Stimulated activated CD8-positive, alpha-beta memory T cell treated with anti-CD3 and anti-CD28 coated beads, Interleukin-7, amount 100 ng/mL, for 4 hours (primary cell): ENCODE measurements at places on chromosomes 4 and X.

- no peak for DNase-seq
Measured at GRCh38 chr4:181272422-181272821, 970.8 kb upstream of the TENM3 start.

DNA sequence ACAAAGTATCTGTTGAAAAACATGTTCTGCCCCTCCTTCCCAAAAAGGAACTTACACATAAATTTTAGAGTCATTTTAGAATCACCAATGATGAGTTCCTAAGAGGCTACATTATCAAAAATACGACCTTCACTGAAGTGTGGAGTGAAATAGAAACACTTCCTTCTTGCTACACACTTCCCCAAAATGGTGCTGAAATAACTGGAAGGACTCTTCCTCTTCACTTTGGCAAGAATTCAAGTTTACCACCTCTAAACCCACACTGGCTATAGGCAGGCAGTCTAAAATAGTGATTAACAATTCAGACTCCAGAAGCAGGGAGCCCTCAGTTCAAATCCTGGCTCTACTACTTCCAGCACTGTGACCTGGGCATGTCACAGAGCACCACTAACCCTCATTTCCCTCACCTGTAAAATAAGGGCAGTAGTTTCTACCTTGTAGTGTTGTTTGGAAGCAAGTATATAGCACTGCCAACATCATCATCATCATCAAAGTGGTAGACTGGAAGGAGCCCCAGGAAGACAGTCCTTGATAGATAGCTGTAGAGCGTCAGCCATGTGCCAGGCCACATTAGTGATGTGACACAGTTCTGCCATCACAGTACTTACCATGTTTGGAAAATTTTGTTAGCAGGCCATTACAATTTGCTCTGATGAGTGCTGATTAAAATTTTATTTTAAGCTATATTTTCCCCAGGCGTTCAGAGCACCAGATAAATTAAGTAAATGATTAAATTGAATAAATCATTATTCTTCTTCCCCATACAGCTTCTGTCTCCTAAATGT, 103.3 kb downstream of the PARM1 start:
- DNase-seq, result no peak

GRCh38 chr4:83109480-83110222, 4.9 kb downstream of the PLAC8 start:
- peak; percentile 28 for DNase-seq

DNA sequence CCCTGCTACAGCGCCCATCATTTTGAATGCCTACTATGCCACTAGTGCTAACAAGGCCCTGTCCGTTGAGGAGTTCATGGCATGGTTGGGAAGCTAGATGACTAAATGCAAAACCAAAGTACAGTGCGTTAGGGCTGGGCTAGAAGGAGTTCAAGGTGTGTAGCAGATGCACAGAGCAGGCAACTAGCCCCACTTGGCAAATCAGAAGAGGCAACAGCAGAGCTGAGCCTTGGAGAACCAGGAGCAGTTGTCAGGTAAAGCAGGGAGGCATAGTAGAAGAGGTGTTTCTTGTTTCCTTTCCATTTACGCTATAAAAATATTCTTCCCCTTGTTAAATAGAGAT, 146.6 kb upstream of the CPEB2 start:
- DNase-seq, result no peak

- no peak for DNase-seq
Measured at GRCh38 chr4:22901631-22902030, 208.9 kb downstream of the GBA3 start.

DNA sequence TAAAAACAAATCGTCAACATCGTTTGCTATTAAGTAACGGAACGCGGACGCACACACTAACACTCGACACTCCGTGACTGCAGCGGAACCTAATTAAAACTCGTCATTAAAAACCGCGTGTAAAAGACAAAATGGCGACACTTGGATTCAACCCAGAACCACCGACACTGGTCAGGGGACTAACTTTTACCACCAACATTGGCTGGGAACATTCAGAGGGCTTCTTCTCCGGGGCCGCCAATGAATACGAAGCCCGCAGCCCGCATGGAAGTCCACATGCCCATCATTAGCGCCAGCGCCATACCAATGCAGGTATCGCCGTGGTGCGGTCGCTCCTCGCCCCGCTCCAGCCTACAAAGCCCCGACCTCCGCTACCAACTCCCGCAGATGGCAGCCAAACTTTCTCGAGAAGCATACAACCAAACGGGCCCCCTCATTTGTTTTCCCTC, 498 bp downstream of the RBMX start:
- peak; percentile 7 for DNase-seq

DNA sequence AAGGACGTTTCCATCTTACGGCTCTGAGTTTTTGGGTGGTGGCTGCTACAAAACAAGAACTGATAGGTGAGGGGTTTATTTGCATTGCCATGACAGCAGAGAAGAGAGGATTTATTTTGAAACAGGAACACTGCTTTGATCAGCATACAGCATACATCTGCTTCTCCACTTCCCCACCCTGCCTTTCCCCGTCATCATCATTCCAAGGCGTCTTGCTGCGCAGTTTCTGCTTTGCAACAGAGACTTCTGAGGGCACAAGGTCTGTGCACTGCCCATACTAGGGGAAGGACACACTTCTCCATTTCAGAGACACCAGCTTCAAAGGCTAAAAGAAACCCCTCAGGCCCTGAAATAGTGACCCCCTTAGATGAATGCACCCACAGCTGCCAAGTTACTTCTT, 19.1 kb downstream of the STARD8 start:
- DNase-seq, result no peak

GRCh38 chr4:165874791-165875371, 1.8 kb downstream of the TLL1 start:
- no peak for DNase-seq

- no peak for DNase-seq
Measured at GRCh38 chr4:123043013-123043412, 120.6 kb upstream of the NUDT6 start.

DNA sequence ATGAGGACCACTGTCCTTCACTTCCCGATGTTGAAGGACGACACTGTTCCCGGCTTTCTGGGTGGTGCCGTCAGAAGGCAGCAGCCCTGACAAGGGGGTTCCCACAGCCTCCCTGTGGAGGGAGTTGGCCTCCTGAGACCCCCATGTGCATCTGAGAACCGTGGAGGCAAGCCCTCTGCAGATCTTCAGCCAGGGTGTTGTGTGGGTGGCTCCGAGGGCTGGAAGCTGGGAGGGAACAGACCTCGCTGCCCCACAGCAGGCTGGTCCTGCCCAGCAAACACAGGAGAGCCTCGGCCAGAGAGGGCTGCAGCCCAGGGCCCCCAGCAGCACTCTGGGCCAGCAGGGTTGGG, 16.2 kb downstream of the DGKQ start:
- DNase-seq, result no peak

- no peak for DNase-seq
Measured at GRCh38 chr4:113293043-113293560, 243.6 kb downstream of the ANK2 start.

DNA sequence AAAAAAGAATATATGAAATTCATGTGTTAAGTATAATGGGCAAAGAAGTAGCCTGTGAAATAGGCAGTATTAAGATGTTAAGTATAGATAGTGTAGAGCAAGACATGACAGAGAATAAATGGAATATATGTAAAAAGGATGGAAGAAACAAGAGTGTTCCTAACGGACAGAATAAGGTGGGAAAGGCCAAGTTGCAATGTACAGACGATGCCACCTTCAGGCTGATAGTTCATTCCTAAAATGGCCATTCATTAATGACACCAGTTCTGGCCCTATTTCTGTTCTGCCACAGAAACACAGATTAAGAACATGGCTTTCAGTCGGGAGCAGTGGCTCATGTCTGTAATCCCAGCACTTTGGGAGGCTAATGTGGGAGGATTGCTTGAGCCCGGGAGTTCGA, 4.4 kb upstream of the FAM184B start:
- DNase-seq, result no peak

DNA sequence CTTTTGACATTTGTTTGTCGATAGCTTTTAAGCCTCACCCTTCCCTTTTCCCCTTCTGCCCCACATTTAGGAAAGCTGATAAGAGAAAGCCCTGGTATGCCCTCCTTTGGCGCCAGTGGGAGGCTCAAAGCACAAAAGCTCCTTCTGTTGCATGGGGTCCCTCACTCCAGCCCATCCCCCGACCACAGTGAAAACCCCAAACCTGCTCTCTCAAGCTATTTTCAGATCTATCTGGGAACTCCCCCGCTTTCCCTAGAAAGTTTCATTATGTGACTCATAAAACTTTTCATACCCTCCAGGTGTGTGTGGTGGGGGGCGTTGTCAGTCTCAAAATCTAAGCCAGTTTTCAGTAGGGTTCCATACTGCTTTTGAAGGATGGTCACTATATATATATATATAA, 259.0 kb upstream of the PCDH7 start:
- DNase-seq, result no peak
